ENCODE measurements at places on chromosomes 3 and 15.

DNA sequence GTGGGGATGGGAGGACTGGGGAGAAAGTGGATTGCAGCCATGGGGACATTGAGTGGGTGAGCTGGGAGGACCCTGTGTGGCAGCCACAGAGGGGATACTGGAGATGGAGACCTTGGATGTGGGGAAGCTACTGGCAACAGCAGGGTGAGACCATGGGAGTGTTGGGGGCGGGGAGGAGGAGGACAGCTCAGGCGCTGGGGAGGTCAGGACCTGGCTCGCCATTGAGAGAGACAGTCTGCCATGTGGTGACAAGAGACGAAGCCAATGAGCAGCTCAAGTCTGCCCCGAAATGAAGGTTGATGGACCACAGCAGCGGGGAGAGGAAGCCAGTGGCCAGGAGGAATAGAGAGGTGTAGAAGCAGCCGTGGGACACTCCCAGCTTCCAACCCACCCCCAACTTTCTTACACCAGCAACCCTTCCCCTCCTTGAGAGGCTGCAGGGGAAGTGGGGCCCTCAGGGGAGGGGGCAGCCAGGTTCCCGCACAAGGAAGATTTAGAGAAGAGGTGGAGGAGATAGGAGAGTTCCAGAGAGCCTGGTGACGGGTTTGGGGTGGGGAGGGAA, 118.1 kb downstream of the ASB7 start:
- no peak for DNase-seq

GRCh38 chr3:140061211-140061610, 126.2 kb downstream of the CLSTN2 start:
- DNase-seq, result no peak

- no peak for DNase-seq
These were observed 12.3 kb upstream of the SEMA7A start for GRCh38 chr15:74445816-74446763.

GRCh38 chr3:195080571-195081151, 190.3 kb downstream of the XXYLT1 start:
- DNase-seq, result no peak

DNA sequence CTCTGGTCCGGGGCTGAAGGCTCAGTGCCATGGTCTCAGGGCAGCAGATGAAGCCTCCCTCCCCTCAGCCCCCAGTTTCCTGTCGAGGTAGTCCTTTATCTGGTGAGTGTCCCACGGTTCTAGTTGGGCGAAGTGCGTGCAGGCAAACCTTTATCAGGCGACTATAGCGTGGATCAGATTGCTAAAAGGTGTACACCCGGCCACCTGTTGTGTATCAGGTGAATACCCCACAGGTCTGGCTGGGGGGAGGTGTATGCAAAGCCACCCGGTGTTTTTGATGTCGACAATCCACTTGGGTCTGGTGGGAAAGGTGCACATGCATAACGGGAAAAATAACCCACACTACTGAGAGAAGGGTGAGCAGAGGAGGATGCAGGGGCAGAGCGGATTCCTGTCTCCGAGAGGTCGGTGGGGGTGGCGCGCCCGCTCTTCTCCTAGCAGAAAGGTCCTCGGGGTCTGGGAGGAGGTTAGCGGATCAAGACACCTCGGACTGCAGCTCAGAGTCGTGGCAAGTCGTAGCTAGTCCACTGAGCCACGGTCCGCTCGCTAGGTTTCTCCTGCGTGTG, 507 bp downstream of the SLC12A6 start:
- no peak for DNase-seq

- DNase-seq, result no peak
These were observed 110.1 kb downstream of the PLD1 start for GRCh38 chr3:171700157-171700556.

GRCh38 chr15:38696109-38696727, 131.6 kb upstream of the RASGRP1 start:
- no peak for DNase-seq
